ENCODE measurements at places on chromosomes 16 and 17.
A peak's percentile ranks its signal among the peaks of the same experiment; 100 is the strongest.

- DNase-seq: no peak
Measured at GRCh38 chr16:73046849-73047214, 1.1 kb downstream of the ZFHX3 start.

GRCh38 chr16:72992142-72992601 lies 55.8 kb downstream of the ZFHX3 start:
- DNase-seq: no peak

- DNase-seq: no peak
Measured at GRCh38 chr16:26744430-26744829, 322.3 kb upstream of the C16orf82 start.

GRCh38 chr17:46082257-46082656 lies 83.2 kb downstream of the STH start:
- DNase-seq: no peak

GRCh38 chr17:69714669-69715068 lies 300.2 kb downstream of the MAP2K6 start:
- no peak for DNase-seq

DNA sequence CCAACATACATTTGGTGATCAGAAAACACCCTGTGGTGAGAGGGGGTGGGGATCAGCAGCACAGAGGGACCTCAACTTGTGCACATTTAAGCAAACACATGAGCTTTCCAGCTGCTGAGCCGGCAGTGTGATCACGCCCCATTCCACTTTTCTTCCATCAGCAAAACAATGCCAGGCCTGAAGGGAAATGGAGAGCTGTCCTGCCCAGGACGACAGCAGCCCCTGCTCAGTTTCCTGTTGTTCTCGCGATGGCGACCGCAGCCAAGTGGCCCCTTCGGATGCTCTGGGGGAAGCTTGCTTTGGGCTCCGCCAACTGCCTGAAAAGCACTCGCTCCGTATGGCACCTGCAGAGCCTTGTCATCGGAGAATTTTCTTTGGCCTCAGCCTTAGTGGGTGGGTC lies 272.3 kb downstream of the FOXL1 start:
- no peak for DNase-seq

DNA sequence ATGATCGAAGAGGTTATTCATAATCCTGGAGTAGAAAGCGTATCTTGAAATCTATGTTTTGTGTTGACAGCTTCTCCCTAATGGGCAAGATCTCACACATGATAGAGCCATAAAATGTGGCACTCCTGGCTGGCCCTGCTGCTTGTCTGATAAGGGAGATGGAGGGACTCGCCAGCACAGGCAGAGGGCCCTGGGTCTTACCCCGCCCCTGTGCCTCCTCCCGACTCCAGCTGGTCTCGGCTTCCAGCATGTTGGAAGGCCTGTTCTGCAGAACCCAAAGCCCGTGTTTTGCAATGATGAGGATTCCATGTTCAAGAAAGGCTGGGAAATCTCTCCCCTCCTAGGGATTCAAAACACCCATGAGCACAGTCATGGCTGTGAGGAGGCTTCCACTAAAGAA lies 106.7 kb upstream of the SDK2 start:
- no peak for DNase-seq

DNA sequence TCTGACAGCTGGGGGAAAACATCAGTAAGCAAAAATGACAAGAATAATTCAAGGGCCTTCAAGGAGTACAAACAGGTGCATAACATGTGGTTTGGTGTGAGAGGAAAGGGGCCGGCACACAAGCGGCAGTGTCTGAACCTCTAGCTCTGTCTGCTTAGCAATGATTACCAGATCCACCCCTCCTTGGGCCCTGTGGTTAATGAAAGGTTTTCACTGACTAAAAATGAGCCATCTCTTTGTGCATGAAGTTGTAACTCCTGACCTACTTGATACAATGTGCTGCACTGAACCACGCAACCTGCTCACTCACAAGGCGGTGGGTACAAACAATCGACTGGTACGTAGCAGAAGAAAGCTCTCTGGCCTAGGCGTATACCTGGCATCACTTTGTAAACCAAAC lies 15.1 kb downstream of the FAM117A start:
- no peak for DNase-seq

GRCh38 chr16:49464093-49464492 lies 90.5 kb downstream of the C16orf78 start:
- DNase-seq: no peak

DNA sequence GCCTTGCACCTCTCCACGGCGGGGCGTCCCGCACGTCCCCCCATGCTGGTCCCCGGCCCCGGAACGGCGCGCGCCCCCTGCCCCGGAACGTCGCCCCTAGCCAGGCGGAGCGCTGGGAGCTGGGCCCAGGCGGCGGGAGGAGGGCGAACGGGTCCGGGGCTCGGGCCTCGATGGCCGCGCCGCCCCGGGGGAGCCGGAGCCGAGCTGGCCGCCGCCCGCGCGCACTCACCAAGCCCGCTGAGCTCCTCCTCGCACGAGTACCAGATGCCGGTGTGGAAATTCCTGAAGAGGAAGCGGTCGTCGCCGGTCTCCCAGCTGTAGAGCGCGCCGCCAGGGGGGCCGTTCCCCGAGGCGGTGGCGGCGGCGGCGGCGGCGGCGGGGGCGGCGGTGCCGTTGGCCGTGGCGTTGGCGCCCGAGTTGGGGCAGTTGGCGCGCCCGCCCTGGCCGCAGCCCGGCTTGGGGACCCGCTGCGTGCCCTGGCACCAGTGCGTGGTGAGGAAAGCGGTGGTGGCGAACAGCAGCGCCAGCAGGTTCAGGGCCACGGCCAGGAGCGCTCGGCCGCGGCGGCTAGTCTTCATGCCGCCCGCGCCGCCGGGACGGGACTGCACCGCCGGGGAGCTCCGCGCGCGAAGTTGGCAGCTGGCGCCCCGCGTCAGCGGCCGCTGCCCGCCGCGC lies 530 bp downstream of the GSG1L start:
- DNase-seq: no peak

DNA sequence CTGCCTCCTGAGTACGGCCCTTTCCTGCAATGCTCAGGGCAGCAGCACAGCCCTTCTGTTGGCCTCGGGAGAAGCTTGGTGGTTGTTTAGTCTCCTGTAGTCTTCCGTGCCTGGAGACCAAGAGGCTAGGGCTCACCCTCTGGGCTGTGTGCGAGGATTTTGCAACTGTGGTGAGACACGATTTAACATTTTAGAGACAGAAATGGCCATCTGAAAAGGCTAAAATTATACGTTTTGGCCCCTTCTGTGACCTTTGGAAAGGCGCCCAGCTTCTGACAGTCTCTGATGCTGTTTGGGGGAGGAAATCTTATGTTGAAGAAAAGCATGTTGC lies 33.1 kb downstream of the FOXL1 start:
- peak; percentile 78 for DNase-seq

GRCh38 chr17:39209317-39210092 lies 9.4 kb downstream of the RPL19 start:
- DNase-seq: no peak

- no peak for DNase-seq
Measured at GRCh38 chr16:28610595-28611191, 849 bp upstream of the SULT1A1 start.

DNA sequence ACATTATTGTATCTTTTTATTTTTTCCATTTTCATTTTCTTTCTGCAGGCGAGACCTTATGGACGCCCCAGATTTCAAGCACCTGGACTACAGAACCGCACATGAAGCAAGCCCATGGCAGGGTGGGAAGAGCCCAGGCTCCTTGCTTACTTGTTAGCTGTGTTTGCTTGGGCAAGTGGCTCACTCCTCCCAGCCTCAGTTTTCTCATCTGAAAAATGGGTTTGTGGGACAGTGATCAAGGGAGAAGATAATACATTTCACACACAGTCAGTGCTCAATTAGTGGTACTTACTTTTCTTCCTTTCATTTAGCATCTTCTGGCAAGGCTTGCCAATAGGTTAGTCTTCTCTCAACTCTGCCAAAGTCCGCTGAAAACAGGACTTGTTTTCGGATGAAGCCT lies 117.5 kb downstream of the IRX3 start:
- no peak for DNase-seq

- DNase-seq: peak; percentile 82
Measured at GRCh38 chr17:74763565-74764387, 12.4 kb downstream of the NAT9 start.

- no peak for DNase-seq
Measured at GRCh38 chr16:82395212-82395611, 225.2 kb upstream of the MPHOSPH6 start.

DNA sequence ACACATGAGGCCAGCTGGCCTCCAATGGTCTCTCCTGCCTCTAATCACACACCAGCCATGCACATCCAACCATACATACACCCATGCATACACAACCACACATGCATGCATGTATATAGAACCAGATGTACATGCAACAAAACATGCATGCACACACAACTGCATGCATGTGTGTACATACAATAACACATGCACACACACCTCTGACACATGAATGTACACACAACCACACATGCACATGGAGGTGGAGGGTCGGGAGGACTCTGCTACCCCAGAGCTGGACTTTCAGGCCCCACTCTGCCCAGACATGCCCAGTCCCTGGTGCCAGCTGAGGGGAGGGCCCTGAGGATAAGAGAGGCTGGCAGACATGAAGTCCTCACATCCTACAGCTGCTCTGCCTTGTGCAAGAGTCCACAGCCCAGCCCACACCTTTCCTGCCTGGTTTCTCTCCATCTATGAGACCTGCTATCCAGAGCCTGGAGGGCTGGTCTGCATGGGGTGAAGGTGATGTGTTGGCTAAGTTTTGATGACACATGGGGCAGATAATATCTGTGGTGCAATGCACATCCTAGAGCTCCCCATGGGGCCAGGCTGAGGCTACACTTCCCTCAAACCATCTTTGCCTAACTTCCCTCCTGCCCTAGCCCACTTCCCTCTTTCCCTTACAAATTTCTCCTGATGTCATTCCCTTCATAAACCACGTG lies 50.9 kb upstream of the SDK2 start:
- no peak for DNase-seq

GRCh38 chr16:67311607-67312488 lies 14.7 kb downstream of the KCTD19 start:
- DNase-seq: peak; percentile 40

GRCh38 chr16:85337910-85338637 lies 225.8 kb upstream of the CIBAR2 start:
- no peak for DNase-seq

DNA sequence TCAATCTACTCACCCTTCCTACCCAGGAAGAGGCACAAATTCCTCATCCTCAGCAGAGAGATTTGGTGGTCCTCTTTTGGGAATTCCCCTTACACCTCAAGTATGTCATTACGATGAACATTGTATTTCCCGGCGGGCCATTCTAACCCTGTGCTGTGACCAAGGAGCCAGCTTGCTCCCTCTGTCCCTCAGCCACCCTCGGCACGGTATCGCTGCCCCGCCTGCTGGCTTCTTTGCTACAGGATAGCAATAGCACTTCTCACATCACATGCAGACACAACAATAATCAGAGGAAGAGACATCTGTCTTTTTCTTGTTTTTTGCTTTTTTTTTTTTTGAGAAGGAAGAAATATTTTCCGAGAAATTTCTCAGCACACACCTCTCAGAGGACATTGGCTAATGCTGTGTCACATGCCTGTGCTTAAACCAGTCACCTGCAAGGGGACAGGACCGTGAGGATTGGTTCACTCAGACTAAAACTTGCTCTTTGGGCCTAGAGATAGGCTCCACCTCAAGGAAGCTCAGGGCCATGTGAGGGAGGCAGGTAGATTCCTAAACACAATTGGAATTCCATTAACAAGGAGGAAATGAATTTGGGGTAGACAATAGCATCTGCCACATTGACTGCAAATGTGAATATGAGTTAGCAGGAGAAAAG lies 41.2 kb downstream of the TMC5 start:
- DNase-seq: no peak

DNA sequence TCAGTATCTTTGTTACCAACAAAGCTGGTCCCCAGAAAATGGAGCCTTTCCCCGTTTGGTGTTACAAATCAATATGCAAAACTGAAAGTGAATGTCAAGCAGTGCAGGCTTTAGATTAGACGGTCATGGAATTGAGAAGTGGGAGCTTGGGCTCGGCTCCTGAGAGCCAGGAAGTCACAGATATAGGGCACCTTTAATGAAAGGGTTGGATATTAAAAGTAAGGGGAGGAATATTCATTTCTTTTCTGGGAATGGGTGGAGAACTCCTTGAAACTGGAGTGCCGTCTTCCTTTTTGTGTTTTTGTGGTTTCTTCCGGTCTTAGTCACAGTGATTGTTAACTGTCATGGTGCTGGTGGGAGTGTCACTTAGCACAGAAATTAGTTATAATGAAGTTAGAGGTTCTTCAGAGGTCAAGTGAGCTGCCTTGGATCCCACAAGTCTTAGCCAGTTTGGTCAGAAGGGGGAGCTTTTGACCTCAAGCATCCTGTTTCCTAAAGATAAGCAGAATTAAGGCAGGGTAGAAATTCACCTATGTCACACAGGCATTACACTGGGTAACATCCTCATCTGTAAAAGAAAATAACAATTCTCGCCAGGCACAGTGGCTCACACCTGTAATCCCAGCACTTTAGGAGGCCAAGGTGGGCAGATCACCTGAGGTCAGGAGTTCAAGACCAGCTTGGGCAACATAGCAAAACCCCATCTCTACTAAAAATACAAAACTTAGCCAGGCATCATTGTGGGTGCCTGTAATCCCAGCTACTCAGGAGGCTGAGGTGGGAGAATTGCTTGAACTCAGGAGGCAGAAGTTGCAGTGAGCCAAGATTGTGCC lies 9.6 kb upstream of the EIF1 start:
- DNase-seq: no peak

- DNase-seq: no peak
Measured at GRCh38 chr16:30876867-30877266, 17.0 kb downstream of the BCL7C start.

DNA sequence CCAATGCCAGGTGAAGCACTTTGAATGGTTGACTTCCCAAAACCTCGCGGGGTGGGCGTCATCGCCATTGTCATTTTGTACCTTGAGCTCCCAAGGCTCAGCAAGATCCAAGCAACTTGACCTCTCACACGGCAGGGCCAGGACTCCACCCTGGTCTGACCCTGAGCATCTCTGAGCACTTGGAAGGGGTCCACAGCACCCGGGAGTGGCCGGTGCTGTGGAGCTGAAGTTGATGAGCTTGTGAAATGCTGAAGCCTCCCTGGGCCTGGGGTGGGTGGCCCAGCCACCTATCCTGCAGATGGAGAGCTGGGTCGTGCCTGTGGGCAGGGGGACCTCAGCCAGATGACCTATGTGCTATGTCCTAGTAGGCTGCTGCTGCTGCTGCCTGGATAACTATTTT lies 283.3 kb upstream of the FOXF1 start:
- DNase-seq: no peak

DNA sequence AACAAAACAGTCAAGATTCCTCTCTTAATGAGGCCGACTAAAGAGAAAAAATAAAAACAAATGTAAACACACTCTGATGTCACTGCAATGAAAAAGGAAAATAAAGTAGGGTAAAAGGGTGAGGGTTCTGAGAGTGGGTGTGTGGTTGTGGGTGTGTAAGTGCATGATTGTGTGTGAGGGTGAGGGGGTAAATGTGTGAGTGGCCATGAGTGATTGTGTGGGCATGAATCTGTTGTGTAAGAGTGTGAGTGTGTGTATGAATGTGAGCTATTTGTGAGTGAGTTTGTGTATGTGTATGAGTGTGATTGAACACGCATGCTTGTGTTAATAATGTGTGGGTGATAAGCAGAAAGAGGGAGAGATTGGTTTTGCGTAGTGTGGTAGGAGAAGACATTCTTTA lies 132.8 kb downstream of the CDH11 start:
- DNase-seq: no peak
